ENCODE measurements at places on chromosomes 11 and 22.

DNA sequence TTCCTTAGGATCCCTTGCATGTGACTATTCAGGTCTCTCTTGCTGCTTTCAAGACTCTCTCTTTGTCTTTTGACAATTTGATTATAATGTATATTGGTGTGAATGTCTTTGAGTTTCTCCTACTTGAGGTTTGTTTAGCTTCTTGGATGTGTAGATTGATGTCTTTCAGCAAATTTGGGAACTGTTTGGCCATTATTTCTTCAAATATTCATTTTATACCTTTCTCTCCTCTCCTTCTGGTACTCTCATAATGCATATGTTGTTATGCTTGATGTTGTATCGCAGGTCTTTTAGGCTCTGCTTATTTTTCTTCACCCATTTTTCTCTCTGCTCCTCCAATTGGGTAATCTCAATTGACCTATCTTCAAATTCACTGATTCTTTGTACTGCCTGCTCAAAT is 44.2 kb downstream of the OR2AT4 start:
- no peak for DNase-seq

DNA sequence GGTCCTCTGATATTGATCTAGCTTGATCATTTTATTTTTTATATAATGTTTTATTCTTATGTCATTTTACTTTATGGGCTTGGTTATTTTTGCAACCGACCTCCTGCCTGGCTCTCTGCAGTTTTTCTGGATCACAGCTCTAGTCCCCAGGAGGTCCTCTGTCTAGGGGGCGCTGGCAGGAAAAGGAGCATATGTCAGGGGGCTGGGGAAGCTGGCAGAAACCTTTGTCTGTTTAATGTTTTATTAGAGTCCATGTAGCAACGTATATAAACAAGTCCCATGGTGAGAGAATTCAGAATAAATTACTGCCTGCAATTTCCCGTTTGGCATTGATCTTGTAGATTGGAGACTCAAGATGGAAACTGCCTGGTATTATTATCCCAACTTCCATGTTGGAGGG is 133.5 kb upstream of the ZBED5 start:
- DNase-seq: no peak

GRCh38 chr11:119865661-119866156 is 136.7 kb upstream of the NECTIN1 start:
- no peak for DNase-seq

DNA sequence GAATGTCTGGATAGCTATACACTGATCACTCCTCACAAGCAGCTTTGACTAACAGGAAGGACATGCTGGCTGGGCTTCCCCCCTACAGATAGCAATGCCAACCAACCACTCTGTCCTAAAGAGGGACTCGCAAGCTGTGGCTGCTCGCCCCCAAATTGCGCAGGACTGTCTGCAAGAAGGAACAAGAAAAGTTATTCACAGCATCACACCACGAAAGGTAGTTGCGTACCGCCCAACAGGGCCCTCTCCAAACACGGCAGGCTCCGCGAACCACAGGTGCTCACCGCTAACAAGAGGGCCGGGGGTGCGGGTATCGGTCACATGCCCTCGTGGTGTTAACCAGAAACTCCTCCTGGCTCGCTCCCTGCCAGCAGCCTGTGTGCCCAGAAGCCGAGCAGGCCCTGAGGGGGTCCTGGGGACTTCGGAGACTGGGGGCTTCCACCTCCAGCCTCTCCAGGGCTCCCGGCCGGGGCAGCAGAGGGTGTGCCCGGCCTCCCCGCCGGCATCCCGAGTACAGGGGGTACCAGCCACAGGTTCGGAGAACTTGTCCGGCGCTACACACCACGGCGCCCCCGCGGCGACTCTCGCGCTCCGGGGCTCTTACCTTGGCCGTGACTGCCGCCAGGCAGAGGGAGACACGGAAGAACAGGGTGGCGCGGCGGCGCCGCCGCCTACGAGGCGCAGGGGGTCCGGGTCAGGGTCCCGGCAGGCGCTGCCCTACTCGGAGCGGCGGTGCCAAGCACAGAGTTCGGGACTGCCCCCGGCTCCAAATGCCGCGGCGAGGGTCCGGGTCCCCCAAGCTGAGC is 682 bp downstream of the LARGE1 start:
- DNase-seq: no peak

GRCh38 chr11:133833898-133834681 is 11.2 kb downstream of the SPATA19 start:
- DNase-seq: no peak

- no peak for DNase-seq
These were observed at the start of gene CDC42EP1 for GRCh38 chr22:37559901-37560607. TSS of gene CDC42EP1 (plus strand) at chr22:37560480. CDS start at chr22:37566350, 5,870 bp downstream.
